ENCODE measurements at places on chromosomes 5 and 9.

- DNase-seq, result no peak
These were observed 77.4 kb upstream of the PIP5K1B start for GRCh38 chr9:68627594-68627993.

DNA sequence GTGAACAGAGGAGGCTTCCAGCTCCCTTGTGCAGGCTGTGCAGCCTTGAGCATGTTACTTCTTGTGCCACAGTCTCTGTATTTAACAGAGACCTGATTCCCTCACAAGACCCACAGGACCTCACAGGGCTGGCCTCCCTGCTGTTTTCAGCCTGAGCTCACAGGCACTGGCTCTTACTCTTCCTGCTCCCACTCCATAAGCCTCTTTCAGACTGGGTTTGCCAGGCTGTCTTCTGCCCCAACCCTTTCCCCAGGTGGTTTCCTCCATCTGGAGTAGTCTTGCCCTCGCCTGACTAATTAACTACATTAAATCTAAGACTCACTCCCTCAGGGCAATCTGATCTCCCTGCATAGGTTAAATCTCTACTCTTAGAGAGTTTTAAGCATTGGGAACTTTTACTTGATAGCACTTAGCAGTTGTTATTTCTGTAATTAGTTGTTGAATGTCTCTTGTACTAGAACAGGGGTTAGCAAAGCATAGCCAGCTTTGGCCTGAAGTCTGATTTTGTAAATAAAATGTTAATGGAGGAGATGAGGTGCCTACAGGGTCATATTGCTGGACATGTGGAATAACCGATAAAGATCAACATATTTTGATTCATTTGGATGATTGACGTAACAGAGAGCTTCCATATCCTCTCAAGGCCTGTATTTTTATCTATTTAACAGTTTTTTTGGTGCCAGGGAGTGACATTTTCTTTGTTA, 28.6 kb upstream of the SPATA31E1 start:
- no peak for DNase-seq

DNA sequence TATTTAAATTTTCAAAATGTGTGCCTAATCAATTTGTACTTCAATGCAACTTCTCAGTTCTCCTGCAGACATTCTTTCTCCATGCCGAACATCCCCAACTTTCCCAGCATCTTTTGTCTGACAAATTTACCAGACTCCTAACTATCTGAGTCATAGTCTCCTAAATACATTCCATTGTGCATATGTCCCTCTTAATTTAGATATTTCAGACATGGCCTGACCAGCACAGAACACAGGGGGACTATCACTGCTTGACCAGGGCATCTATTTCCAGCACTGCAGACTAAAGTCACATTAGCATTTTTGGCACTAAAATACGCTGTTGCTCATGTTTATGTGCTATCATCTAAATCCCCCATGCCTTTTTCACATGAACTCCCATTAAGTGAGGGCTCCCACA, 71.9 kb downstream of the ITGA1 start:
- no peak for DNase-seq

GRCh38 chr9:81079055-81079454, 610.3 kb downstream of the TLE1 start:
- DNase-seq, result no peak

- no peak for DNase-seq
These were observed 118.7 kb upstream of the PUM3 start for GRCh38 chr9:2962471-2963172.

DNA sequence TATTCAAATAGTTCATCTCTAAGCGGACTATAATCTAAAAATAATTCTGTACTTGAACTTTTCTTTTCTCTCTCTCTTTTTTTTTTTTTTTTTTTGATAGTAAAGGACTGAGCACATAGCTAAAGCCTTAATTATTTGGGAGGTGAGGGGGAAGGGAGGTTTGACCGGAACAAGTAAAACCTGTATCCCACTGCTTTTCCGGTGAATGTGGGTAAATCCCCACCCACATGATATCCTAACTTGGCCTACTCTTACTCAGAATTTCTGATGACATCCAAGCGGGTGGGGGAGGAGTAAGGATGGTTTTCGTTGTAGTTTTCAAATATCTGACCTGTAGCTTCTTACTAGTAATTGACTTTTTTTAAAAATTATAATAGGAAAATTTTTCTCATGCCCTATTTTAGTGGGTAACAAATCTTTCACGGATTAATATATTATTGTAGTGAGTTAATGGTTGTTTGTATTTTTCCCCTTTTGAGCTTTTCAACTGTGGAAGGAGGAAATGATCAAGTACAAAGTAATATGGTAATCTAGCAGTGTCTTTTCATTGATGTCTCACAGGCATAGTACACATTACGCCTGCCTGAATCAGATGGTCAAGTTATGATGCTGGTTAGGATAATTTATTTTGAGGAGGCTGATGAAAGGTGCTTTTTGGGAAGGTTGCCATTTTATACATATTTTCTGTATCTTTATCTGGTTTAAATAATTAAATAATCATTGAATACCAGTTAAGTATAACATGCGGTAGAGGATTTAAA, 2.2 kb upstream of the ELL2 start:
- no peak for DNase-seq

DNA sequence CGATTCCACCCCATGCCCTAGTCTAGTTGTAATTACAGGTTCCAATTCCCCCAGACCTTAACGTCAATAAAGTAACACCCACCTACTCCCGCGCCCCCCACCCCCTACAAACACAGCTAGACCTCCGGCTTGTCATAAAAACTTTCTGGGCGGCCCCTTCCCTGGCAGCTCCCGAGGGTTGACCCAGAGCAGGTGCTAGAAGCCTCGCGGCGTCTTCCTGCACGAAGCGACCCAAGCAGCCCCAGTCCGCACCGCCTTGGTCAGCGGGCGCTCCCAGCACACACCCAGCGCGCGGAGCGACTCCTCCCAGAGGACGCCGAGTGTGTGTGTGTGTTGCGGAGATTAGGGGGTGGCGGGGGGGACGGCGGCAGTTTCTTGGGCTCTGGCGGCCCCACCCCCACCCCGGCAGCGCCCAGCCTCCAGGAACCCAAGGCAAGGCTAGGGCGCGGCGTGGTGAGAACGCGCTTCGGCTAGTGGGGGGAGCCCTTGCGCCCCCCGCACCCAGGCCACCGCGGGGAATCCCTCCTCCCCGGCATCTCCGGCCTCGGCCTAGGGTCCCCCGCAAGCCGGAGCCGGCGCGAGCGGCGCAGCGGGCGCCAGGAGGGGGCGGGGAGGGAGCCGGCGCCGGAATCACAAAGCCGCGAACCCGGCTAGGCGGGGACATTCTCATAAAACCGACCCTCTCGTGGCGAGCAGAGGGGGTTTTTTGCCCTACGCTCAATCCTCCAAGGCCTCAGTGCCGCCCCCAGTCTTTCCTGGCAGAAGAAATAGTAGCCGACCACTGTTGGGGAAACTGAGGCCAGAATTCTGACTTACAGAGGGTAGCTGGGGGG, 2.2 kb downstream of the PCDH1 start:
- DNase-seq, result no peak

All from stimulated activated CD8-positive, alpha-beta memory T cell treated with anti-CD3 and anti-CD28 coated beads, Interleukin-7, amount 100 ng/mL, for 1 hour (primary cell).